OCI-LY7 (cell line): ENCODE measurements at places on chromosomes 1 and 21.

- no peak for DNase-seq
These were observed 77.1 kb downstream of the RYR2 start for GRCh38 chr1:237119091-237119490.

GRCh38 chr1:221695301-221695700, 46.6 kb downstream of the DUSP10 start:
- DNase-seq = no peak

GRCh38 chr1:209674957-209675564, at the start of gene G0S2:
G0S2 (plus strand) TSS chr1:209675412; CDS start chr1:209675685, 273 bp downstream.
- no peak for DNase-seq

GRCh38 chr1:154758346-154758745, 111.7 kb downstream of the KCNN3 start:
- DNase-seq = no peak

GRCh38 chr1:229035054-229035747, 235.7 kb upstream of the RAB4A start:
- DNase-seq = peak; percentile 80

GRCh38 chr1:108627951-108628350, 32.9 kb downstream of the HENMT1 start:
- DNase-seq = no peak

DNA sequence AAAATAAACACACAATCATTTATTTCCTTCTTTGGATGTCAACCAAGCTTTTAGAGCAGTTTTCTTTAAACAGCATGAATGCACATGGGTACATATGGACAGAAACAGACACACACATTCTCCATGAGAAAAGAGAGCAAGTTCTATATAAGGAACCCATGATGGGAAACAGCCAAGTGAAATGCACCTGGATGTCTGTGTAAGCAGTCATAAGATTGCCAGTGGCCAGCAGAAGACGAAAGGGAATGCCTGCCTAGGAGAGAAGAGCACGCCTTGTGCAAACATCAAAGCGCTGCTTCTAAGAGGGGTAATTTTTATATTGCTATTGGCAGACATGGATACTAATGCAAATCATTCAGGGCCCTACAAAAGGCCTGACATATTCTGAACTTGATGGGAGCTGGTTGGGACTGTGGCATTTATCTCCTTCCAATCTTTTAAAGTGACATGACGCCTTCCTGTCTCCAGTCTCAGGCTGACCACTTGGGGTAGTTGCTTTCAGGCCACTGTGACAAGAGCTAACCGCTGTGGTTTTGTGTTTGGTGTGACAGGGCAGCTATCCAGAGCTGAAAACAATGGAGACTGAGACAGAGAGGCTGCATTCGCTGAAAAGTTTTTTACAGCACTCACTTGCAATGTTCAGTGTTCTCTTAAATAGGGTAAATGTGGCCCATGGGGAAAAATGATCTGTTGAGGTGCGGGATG, 75.0 kb upstream of the DPT start:
- DNase-seq = no peak

DNA sequence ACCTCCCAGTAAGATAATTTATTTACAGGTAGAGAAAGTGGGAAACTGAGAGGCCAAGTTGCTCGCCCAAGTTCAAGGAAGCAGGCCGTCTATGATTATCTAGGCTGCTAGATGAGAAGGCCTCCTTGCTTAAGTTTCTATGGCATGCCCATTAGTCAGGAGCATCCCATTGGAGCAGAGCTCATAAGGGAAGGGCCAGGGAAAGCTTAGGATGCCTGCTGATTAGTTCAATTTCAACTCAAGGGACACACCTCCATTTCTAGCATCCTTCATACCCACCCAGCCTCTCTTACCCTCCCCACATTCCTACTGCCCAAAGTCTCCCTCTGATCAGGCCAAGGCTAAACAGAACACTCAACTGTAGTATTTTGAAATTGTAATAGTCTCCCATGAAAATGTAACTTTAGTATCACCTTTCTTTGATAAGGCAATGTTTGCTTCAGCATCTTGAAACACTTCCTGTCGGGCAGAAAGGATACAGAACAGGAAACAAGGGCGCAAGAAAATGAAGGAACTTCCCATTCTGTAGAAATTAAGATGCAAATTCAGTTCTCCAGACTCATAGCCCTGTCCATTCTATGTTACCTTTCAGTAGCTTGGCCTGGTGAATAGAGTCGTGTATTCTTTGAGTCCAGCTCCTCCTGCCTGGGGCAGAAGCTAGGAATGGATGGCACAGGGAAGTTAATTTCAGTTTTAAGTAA, 46.3 kb upstream of the TARBP1 start:
- peak; percentile 32 for DNase-seq

- DNase-seq = no peak
These were observed 12.9 kb downstream of the GLIS1 start for GRCh38 chr1:53726009-53726600.
